ENCODE measurements at places on chromosomes 16 and 17. TPM values are rescaled to one million over a fixed set of nuclear protein-coding genes. Genes with fewer than 3 reads are reported as not detected.

The TEKT1 gene
- 9.4 TPM for polyA plus RNA-seq

The FOXO3B gene
- 4.5 TPM for polyA plus RNA-seq

The ASGR1 gene
- polyA plus RNA-seq: 8.6 TPM

The SLC5A11 gene
- polyA plus RNA-seq: 0.10 TPM

The ITGAL gene
- 3.5 TPM for polyA plus RNA-seq

The TBC1D3G gene
- polyA plus RNA-seq: not detected

The MT4 gene
- not detected for polyA plus RNA-seq

The FOXL1 gene
- 5.2 TPM for polyA plus RNA-seq

The TNFRSF17 gene
- not detected for polyA plus RNA-seq

The NKD1 gene
- 48.2 TPM for polyA plus RNA-seq

The CDRT4 gene
- 15.6 TPM for polyA plus RNA-seq

The GLOD4 gene
- 89.0 TPM for polyA plus RNA-seq

The SMIM36 gene
- polyA plus RNA-seq: 0.14 TPM

The ODAD4 gene
- 6.0 TPM for polyA plus RNA-seq

The DNAH3 gene
- polyA plus RNA-seq: 0.69 TPM

The CBFA2T3 gene
- 3.6 TPM for polyA plus RNA-seq

The DOC2A gene
- 4.6 TPM for polyA plus RNA-seq

The TOM1L1 gene
- polyA plus RNA-seq: 39.6 TPM

The HCRT gene
- polyA plus RNA-seq: not detected

The IST1 gene
- 344 TPM for polyA plus RNA-seq

The TLCD1 gene
- 7.5 TPM for polyA plus RNA-seq

The ADAM11 gene
- polyA plus RNA-seq: 2.9 TPM

The GNG13 gene
- polyA plus RNA-seq: not detected

The TBC1D3 gene
- not detected for polyA plus RNA-seq

The PPL gene
- 33.1 TPM for polyA plus RNA-seq

The KRTAP3-1 gene
- not detected for polyA plus RNA-seq

The ABCA9 gene
- polyA plus RNA-seq: 13.2 TPM

The RAB26 gene
- polyA plus RNA-seq: 1.7 TPM

The TBC1D26 gene
- 0.21 TPM for polyA plus RNA-seq

The KRTAP4-9 gene
- not detected for polyA plus RNA-seq

The MYOCD gene
- polyA plus RNA-seq: 6.1 TPM
